NCI-H1694 treated with DMSO at 0.1 percent for 48 hours (cell line): ENCODE measurements at places on chromosomes 12 and 14.

- DNase-seq, result no peak
Observed at GRCh38 chr12:62643486-62643885, 176.9 kb downstream of the MON2 start.

- DNase-seq, result no peak
Observed at GRCh38 chr14:56608689-56609088, 29.1 kb downstream of the TMEM260 start.

GRCh38 chr12:65313719-65314317, 35.3 kb downstream of the MSRB3 start:
- DNase-seq, result peak; percentile 7

- no peak for DNase-seq
Observed at GRCh38 chr12:13707829-13708228, 273.6 kb downstream of the GRIN2B start.

DNA sequence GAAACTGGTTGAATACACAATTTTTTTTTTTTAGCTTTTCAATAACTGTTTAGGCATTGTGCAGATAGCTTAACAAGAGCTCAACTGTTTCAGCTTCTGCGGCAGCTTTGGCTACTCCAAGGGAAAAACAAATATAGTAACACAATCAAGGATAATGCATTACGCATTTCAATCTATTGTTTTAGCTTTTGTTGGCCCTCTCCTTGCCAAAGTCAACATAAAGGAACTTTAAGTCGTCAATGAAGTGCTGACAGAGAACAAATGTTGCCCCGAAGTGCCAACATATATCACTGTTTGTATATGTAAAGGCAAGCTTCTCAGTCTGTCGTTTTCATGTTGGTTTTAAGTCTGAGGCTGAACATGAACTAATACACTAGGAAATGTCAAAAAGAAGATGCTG, 1087.4 kb upstream of the FLRT2 start:
- DNase-seq, result no peak

- DNase-seq, result peak; percentile 87
Observed at GRCh38 chr12:79451978-79452377, 238.8 kb downstream of the PAWR start.

GRCh38 chr14:39005044-39005880, 97.8 kb downstream of the SEC23A start:
- DNase-seq, result no peak

DNA sequence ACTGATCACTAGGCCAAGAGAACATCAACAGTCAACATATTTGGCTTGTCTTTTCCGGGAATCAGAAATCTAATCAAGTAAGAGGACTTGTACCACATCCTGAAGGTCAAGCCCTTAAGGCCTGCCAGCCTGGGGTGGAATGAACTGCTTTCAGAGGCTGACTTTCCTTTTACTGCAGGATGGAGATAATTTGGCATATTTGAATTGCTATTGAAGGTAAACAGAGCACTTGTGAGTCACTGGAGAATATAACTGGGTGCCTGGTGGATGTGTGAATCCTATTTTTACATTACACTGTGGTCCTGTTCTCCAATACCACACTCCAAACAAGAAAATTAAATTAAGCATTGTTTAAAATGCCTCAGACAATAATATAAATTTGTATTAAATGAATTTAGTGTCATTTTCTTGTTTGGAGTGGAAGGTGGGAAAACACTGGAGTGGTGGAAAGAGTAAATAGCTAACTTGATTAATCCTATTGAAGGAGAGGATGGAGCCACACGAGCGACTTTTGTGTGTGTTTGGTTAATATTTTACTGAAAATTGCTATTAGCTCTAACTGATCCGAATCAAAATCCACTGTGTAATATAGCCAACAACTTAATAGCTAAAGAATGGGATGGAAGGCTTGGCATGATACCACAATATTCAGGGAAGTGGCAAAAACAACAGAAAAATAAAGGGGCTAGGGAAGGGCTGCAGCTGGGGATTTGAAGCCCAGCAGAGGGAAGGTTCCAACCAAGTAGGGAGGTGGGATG, 89.4 kb downstream of the OTX2 start:
- no peak for DNase-seq

- no peak for DNase-seq
Observed at GRCh38 chr12:96014943-96015599, 18.9 kb upstream of the HAL start.

- DNase-seq, result no peak
Observed at GRCh38 chr12:113457710-113458109, 14.0 kb downstream of the LHX5 start.

- DNase-seq, result no peak
Observed at GRCh38 chr12:110677206-110677911, 11.6 kb downstream of the HVCN1 start.

DNA sequence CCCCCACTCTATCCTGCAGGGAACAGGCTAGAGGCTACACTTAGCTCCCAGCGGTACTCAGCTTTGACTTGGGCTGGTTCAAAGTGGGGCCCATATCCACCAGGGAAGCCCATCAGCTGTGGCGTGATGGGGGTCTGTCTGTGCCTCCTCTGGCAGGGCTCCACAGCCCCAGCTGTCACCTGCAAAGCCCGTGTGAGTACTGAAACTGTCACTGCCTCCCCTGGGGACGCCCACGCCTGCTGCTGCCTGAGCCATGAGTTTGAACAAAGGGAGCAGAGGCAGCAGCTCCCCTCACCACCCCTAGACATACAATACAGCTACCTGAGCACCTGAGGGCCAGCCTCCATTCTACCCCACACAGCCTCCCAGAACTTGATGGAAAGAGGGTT, 5.0 kb downstream of the REM2 start:
- peak; percentile 81 for DNase-seq

- DNase-seq, result peak; percentile 81
Observed at GRCh38 chr14:101072945-101073597, 169.5 kb upstream of the RTL1 start.

GRCh38 chr12:52280319-52280795, 5.9 kb downstream of the KRT86 start:
- DNase-seq, result no peak

- no peak for DNase-seq
Observed at GRCh38 chr12:98106031-98106683, 409.2 kb upstream of the TMPO start.

- no peak for DNase-seq
Observed at GRCh38 chr14:73741386-73741875, 27.2 kb upstream of the PNMA1 start.

DNA sequence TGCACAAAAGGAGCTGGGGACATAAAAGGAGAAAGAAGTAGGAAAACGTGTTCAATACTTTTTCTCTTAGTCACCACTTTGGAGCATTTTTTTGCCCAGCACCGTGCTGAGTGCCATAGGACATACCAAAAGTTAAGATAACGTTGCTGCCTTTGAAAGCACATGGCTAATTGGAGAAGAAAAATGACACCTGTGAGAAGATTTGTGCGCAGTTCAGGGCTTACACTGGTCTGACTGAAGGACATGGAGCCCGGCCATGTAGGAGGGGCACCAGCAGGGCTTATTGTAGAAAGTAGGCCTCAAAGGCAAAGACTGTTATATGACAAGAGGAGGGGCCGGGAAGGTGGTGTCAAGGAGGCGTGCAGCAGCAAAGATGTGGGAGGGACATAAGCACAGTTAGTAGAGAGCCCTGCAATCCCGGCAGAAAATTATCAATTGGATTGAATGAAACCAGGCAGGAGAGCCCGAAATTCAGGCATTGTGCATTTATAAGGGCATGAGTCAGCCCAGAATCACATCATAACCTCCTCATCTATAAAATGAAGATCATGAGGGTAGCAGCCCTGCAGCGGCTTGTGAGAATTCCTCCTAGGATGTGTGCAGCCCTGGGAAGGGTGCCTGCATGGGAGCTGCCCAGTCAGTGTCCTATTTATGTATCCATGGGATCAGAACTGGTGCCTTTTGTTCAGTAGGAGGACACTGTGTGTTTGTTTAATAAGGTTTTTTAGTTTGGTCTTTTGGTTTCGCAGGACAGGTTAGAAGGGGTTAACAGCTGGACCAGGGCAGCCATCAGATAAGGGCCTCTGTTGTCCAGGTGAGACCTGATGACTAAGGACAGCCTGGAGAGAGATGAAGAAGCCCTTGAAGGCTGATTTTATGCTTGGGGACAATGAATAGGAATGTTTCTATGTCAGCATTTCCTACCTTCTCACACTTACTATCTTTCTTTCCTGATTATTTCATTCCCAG, 122.4 kb downstream of the GPR135 start:
- no peak for DNase-seq

GRCh38 chr14:96170961-96171592, 33.6 kb upstream of the BDKRB2 start:
- no peak for DNase-seq

- DNase-seq, result no peak
Observed at GRCh38 chr12:46436747-46437146, 64.2 kb upstream of the SLC38A2 start.

DNA sequence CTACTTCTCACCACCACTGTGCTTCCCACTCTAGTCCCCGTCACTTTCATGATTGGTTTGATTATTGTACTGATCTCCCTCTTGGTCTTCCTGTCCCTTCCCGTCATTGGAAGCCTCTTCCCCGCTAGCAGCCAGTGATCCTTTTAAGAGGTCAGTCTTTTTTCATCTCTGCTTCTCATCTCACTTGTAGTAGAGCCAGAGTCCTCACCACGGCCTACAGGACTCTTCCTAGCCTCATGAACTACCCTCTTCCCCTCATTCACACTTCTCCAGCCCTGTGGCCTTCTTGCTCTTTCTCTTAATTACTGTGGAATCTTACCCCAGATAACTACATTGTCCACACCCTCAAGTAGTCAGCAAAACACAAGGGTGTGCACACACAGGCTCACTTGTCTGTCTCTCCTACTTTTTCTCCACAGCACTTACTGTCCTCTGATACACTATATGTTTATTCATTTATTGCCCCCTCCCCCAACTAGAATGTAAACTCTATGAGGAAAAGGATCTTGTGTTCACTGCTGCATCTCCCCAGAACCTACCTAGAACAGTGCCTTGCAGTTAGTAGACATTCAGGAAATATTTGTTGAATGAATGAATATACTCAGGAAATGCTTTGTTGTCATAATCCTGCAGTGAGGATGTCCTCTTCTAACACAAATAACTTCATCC, 66.3 kb downstream of the CKB start:
- no peak for DNase-seq

DNA sequence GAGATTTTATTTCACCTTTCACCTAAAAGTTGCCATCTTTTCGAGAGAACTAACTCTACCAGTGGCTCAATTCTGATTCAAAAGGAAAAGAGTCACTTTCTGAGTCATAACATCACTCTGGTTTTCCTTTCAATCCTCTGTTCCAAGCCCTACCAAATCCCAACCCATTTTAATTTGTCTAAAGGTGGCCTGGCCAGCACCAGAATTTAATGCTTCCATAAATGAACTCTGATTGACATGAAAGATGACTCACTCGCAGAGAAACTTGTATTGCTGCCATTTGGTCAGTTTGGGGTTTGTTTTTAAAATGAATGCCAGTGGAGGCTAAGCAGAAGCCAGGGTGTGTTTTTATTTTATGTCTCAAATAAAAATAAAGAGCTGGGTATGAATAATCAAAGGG, 117.4 kb upstream of the SOX5 start:
- no peak for DNase-seq

DNA sequence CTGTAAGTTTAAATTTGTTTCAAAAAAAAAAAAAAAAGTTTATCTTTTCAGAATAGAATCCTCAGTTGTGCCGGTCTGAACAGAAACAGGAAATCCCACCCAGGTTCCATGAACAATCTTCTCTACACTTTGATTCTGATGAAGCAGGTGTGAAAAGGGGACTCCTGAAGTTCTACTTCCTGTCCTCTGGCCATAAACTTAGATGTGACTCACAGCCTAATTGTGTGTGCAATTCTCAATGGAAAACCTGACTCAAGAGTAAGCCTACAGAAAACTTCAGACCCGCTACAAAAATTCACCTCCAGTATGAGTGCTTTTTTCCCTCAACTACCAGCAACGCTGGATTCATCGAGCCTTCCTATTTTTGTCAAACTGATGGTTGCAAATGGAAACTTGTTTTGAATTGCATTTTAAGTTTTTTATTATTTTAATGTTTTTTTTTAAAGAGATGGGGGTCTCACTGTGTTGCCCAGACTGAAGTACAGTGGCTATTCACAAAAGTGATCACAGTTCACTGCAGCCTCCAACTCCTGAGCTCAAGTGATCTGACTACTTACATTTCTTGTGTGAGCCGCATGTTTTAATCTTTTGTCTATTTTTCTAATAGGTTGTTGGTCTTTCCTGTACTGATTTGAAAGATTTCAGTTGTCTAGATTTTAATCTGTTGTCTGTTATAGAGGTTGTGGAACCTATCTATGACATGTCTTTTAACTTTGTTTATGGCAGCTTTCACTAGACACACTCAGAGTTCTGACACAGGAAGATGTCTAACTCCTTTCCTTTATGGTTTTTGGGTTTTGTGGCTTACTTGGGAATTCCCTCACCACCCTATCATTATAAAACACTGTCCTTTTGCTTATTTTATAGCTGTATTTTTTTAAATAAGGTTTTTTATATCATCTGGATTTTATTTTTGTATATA, 37.6 kb downstream of the ATG14 start:
- no peak for DNase-seq

DNA sequence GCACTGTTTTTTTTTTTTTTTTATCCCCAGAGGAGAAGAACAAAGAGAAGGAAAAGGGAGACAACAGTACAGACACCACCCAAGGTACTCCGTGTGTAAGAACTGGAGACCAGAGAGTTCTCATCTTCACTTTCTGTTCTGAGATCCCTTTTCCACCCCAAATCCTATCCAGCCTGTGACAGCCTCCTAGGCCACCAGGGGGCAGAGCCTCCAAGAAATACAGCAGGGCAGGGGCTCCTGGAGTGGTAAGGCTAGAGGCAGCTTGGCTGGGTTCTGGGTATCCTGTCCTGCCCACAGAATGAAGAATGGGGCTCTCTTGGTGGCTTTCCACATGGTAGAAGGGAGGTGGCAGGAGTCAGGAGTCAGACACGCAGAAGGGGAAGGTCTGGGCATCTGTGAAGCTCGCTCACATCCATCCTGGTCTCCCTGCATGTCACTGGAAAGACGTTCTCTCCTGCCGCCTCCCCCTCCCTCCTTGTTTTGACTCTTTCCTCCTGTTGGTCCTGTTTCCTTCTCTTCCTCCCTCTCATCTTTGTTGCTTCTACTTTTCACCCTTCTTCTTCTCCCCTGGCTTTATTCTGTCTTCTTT, 12.0 kb downstream of the CLSTN3 start:
- DNase-seq, result peak; percentile 25

- no peak for DNase-seq
Observed at GRCh38 chr12:30357766-30358490, 337.7 kb downstream of the IPO8 start.

GRCh38 chr12:93939641-93940325, 208.6 kb upstream of the PLXNC1 start:
- DNase-seq, result no peak

GRCh38 chr12:113610698-113611097, 139.0 kb upstream of the LHX5 start:
- DNase-seq, result no peak
